ENCODE measurements at places on chromosomes 16 and 17. TPM values are rescaled to one million over a fixed set of nuclear protein-coding genes. Genes with fewer than 3 reads are reported as not detected.

GRCh38 chr17:67178555-67178954, 66.4 kb downstream of the HELZ start:
- DNase-seq, result no peak

- peak; percentile 3 for DNase-seq
Observed at GRCh38 chr17:17499402-17500145, 3.4 kb upstream of the RASD1 start.

ZG16 gene
- total RNA-seq, result 33.6 TPM

GRCh38 chr16:15404792-15405191, 9.2 kb downstream of the MPV17L start:
- no peak for DNase-seq

- DNase-seq, result no peak
Observed at GRCh38 chr16:47448830-47449575, 11.9 kb downstream of the ITFG1 start.

GRCh38 chr17:57943645-57944044, 11.6 kb downstream of the CUEDC1 start:
- DNase-seq, result no peak

GRCh38 chr16:49776734-49777133, 79.2 kb downstream of the ZNF423 start:
- DNase-seq, result no peak

- DNase-seq, result no peak
Observed at GRCh38 chr16:62068747-62069146, 32.5 kb upstream of the CDH8 start.

PPP1R27 gene
- not detected for total RNA-seq

GRCh38 chr17:29914819-29915537, 15.1 kb downstream of the SSH2 start:
- no peak for DNase-seq

DNA sequence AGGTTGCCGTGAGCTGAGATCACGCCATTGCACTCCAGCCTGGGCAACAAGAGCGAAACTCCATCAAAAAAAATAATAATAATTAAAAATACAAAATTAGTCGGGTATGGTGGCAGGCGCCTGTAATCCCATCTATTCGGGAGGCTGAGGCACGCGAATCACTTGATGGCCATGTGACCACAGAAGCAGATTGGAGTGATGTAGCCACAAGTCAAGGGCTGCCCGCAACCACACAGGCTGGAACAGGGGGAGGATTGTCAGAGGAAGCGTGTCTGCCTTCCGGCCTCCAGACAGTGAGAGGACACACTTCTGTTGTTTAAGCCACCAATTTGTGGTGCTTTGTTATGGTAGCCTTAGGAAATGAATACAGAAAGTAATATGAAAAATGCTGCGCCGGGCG, 11.8 kb upstream of the NAGS start:
- DNase-seq, result no peak

GRCh38 chr17:19254651-19255050, 17.5 kb downstream of the EPN2 start:
- no peak for DNase-seq

DNA sequence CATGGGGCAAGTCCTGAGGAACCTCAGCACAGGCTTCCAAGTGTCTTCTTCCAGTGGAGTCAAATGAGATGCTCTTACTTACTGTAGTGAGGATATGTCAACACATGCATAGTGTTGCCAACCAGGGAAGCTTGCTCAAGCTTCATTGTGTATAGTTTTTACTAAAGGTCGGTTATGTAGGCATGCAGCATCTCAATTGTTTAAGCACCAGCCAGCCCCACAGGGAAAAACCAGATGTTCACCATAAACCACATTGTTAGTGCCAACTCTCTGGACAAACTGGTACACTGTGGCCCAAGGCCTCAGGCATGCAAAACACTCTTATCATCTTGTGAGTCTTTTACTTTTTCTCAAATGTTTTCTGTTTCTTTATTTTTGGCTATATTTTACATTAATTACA, 152.1 kb downstream of the PHKB start:
- DNase-seq, result no peak

BCAR1 gene
- 122 TPM for total RNA-seq

MC1R gene
- 6.7 TPM for total RNA-seq

DNA sequence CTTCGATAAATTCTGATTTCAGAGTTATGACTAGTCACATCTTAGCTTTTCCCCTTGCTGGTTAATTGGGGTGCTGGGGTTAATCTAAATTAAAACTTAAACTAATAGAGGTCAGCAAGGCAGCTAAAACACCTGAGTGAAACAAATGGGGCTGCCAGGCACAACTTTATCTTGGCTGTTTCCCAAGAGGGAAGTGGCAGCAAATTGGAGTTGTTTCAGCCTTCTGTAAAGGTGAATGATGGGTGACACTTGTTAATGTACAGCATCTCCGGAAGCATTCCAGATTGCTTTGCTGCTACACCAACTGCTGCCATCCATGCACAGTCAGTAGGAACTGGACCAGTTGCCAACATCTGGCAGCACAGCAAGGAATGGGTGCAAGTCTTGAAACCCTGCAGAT, 43.9 kb downstream of the AATF start:
- DNase-seq, result peak; percentile 62

GRCh38 chr17:54785643-54786268, 114.9 kb upstream of the TOM1L1 start:
- no peak for DNase-seq

DNA sequence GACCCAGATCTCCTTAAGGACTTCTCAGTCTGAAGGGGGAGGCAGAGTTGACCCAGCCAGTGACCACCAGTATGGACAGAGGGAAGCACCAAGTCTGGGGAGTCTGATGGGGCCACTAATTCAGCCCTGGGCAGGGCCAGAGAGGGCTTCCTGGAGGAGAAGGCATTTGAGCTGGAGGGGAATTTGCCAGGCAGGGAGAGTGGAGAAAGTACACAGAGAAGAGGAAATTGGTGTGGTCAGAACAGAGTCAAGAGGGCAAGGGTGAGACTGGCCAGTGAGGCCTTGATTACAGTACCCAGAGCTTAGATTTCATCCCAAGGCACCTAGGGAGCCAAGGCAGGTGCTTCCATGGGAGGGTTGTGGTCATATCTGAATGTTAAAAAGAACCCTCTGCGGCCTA, 36.3 kb downstream of the MYO15A start:
- no peak for DNase-seq

- DNase-seq, result peak; percentile 66
Observed at GRCh38 chr17:78818932-78819331, 21.7 kb downstream of the USP36 start.

DNA sequence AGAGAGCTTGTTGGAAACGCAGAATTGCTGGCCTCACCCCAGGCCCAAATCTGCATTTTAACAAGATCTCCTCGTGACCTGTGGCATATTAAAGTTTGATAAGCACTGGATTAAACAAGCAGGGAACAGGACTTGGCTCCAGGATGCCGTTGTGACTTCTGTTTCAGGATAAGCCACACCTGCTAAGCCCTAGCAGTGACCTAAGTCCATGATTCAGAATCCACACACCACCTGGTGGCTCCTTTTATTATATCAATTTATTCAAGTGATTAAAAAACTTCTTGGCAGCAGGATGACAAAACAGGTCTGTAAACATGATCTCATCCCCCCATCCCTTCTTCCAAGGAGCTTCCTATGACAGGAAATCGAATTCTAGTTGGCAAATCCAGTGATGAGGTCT, 9.1 kb downstream of the NAGPA start:
- peak; percentile 73 for DNase-seq

CHST4 gene
- total RNA-seq, result not detected

PMFBP1 gene
- 1.8 TPM for total RNA-seq

TAC4 gene
- total RNA-seq, result not detected

DNA sequence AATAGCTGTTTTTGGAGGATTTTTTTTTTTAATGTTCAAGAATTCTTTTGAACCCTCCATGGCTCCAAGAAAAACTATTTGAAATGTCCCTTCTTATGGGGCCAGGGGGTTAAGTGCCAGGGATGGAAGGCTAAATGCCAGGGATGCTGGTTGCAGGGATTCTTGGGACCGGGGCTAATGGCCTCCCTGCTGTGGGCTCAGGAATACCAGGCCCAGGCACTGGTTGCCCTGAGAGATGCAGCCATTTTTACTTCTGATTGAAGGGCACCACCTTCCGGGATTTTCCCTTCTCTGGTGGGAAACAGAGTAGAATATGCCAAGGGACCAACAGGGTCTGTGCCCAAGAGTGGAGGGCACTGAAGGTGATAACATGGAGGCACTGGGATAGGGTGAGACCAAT, 10.9 kb upstream of the KAT7 start:
- no peak for DNase-seq

All from stomach (tissue), 19 donors.